Muscle of back (tissue), 13 donors: ENCODE measurements at places on chromosomes 7 and 10.

GRCh38 chr10:124509880-124510632, 48.4 kb downstream of the LHPP start:
- DNase-seq = no peak

- DNase-seq = no peak
Observed at GRCh38 chr10:6386346-6386745, 183.6 kb downstream of the PFKFB3 start.

- DNase-seq = no peak
Observed at GRCh38 chr7:121544726-121545125, 148.6 kb upstream of the FAM3C start.

DNA sequence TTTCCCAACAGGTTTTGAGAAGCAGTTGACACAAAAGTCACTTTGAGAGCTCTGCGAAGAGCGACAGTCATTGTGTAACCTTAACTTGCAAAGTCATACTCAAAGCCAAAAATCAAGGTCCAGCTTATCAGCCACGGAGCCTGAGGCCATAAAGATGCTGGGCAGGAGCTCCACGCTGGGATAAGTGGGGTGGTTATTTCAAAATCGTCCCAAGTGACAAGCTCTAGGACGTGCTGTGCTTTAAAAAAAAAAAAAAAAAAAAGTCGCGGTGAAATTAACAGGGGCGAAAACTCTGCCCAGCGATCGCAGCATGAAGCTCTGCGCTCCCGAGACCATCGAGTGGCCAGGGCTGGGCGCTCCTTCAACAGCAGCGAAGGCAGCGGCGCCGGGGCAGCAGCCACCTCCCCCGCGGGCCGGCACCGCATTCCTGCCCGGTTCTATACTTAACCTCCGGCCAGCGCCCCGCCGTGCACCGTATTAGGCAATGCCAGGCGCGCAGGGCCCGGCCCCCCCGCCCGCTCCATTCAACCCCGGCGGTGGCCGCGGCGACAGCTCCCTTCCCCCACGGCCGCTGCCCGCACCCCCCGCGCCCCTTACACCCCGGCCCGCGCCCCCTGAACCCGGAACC, 657 bp downstream of the HACD1 start:
- DNase-seq = peak; percentile 52

- no peak for DNase-seq
Observed at GRCh38 chr10:114711176-114711868, 53.2 kb upstream of the ABLIM1 start.
